ENCODE measurements at places on chromosomes 16 and 17.

DNA sequence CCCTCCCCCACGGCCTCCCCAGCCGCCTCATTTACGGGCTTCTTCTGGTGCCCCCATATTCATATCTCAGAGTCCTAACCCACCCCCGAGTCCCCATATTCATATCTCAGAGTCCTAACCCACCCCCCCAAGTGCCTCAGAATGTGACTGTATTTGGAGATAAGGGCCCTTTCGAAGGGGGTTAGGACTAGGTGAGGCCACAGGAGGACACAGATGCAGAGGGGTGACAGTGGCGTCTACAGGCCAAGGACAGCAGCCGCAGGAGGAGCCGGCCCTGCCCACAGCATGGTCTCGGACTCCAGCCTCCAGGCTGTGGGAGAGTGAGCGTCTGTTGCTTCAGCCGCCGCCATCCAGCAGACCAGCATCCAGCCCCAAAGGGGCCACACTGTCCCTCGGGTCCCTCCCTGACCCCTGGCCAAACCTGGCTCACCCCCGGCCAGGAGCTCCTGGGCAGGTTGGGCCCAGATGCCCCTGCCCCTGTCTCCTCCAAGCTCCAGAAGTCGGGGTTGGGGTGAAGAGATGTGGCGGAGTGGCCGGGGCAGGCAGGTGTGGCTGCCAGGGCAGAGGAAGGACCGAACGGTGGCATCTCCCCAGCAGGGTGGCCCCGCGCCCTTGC is 25.5 kb downstream of the CACNA1H start:
- DNase-seq = no peak

DNA sequence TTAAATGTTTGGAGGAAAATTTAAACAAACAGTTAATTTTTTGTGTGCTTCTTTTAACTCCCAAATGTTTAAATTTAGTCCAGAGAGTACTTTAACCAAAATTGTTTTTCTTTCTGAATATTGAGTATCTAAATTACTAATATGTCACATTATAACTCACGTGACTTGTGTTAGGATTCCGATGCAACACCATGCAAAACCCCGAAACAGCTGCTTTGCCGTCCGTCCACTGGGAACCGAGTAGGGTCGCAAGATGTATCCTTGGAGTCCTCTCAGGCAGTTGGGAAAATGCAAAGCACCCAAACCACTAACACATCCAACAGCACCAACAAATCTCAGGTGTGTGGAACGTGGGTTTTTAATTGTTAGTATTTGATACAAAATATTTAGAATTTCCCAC is 38.7 kb upstream of the ADCY7 start:
- DNase-seq = no peak

GRCh38 chr17:7290685-7291084 is 3.8 kb downstream of the YBX2 start:
- DNase-seq = no peak

DNA sequence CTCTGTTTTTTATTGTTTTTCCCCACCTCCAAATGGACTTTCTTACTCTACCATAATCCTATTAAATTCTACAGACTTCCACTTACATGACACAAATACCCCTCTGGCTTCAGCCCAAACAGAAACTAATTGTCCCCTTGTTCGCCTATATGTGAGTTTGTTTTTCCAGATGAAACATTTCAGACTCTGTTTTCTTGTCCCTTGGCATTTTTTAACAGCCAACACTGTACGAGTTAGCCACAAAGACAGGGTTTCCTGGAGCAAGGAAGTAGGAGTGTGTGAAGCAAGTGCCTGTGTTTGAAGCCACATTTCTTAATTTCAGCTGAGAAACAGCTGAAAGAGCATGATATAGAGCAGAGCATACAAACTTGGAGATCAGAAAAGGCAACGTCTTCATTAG is 382.2 kb upstream of the CDH5 start:
- no peak for DNase-seq

DNA sequence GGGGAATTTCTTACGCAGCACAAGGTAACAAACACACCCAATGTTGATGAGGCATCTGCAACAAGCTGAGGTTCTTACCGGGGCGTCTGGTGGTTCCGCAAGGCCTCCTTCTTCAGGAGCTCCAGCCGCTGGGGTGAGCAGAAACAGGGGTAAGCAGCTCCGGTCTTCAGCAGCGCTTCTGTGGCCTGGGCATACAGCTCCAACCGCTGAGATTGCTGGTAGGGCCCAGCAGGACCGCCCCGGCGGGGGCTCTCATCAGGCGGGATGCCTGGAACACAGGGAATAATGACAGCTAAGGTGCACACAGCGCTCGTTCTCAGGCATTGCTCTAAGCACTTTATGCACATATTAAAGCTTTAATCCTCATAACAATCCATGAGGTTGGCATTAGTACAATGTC is 12.7 kb downstream of the EARS2 start:
- DNase-seq = no peak

GRCh38 chr16:53559270-53559951 is 56.4 kb upstream of the AKTIP start:
- no peak for DNase-seq

- DNase-seq = no peak
Measured at GRCh38 chr16:2176047-2176446, 20.4 kb downstream of the CASKIN1 start.
